ENCODE measurements at places on chromosomes 4 and X. TPM values are rescaled to one million over a fixed set of nuclear protein-coding genes. Genes with fewer than 3 reads are reported as not detected.
A peak's percentile ranks its signal among the peaks of the same experiment; 100 is the strongest.

PABPC5 gene
- total RNA-seq, result not detected

PRDM5 gene
- 0.16 TPM for total RNA-seq

GRCh38 chr4:144355811-144356757, 215.6 kb upstream of the GYPA start:
- peak; percentile 32 for DNase-seq
- no peaks in the 10 kb centered on the region for H3K36me3 ChIP-seq
- no peak overlapping the region for H3K4me3 ChIP-seq
- H3K4me1 ChIP-seq, result peaks cover 7% of the 10 kb centered on the region

DNA sequence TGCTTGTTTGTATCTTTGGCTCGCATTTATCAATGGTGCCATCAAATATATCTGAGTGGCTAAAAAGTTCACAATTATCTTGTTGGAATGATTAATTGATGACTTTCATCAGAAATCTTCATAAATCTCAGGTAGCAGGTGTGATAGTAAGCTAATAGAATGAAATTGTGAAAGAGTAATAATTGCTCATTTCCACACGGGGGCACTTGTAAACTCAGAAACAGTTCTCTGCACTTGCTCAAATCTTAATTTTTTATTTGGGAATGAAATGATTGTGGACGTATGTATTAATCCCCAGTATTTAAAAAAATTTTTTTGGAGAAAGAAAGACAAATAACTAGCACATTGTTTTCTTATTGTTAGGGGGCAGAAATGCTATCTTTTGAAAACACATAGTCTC, 132.8 kb downstream of the DTHD1 start:
- no peaks in the 10 kb centered on the region for H3K36me3 ChIP-seq
- peaks cover 37% of the 10 kb centered on the region for H3K27me3 ChIP-seq
- H3K4me3 ChIP-seq, result no peak overlapping the region

DNA sequence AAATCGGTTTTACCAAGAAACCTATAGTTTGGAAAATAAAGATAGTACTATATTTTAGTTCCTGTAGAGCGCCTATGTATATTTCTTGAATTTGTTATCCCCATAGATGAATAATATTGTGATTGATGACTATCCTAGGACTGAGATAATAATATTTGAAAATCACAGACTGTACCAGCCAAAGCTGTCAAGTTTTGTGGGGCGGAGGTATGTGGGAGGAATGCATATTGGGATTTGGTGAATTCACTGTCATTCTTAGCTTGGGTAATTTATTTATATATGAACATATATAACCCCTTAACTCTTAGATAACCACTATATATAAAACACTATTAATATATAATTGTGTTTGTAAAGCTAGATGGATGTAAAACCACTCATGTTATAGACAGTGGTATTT, 205.5 kb upstream of the ARSJ start:
- H3K27ac ChIP-seq, result no peak overlapping the region
- no peaks in the 10 kb centered on the region for H3K36me3 ChIP-seq
- no peak for DNase-seq
- peaks cover 2% of the 10 kb centered on the region for H3K27me3 ChIP-seq
